ENCODE measurements at places on chromosomes 2 and 18.

DNA sequence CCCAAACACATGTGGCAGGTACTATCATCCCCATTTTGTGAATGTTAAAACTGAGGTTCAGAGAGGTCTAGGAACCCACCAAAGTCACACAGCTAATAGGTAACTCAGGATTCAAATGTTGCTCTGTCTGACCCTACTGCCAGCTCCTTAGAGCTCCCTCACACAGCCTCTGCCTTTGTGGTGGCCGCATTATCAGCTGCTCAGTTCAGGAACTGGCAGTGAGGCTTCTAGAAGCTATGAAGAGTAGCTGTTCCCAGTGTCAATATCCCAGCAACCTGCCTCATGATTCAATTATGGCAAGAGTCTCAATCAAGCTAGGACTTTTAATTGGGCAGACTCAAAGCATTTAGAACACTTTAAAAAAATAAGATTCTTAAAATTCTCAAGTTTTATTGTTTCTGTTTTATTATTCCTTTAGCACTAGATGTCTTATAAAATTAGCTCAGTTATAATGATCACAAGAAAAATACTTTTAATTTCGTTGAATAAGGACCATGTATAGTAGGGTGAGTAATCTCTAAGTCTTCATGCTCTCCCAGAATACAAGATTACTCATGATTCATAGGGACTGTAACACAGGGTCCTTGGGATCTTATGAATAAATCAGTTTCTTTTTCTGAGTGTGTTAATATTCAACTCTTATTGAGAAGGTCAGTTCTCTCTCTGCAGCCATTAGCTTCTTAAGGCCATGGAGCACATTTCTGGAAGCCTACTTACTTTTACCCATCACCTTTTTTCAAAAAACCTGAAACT is 342.7 kb downstream of the RND3 start:
- DNase-seq = no peak

DNA sequence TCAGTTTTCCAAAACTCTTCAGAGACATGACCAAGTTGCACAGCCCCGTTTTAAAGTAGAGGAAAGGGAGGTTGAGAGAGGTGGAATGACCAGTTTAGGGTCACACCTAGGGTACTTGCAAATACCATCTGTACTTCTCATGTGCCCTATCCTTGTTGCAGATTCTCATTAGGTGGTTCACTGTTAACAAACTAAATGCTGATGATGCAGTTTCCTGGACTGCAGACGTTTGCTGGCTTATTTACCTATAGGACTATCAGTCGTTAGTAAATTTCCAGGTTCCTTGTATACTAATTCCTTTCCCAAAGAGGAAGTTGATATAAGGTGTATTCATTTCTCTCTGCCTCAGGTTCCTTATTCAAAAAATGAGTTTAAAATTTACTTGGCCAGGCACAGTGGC is 1.4 kb downstream of the FARP2 start:
- no peak for DNase-seq

GRCh38 chr2:40827392-40827791 is 375.5 kb upstream of the SLC8A1 start:
- DNase-seq = no peak

DNA sequence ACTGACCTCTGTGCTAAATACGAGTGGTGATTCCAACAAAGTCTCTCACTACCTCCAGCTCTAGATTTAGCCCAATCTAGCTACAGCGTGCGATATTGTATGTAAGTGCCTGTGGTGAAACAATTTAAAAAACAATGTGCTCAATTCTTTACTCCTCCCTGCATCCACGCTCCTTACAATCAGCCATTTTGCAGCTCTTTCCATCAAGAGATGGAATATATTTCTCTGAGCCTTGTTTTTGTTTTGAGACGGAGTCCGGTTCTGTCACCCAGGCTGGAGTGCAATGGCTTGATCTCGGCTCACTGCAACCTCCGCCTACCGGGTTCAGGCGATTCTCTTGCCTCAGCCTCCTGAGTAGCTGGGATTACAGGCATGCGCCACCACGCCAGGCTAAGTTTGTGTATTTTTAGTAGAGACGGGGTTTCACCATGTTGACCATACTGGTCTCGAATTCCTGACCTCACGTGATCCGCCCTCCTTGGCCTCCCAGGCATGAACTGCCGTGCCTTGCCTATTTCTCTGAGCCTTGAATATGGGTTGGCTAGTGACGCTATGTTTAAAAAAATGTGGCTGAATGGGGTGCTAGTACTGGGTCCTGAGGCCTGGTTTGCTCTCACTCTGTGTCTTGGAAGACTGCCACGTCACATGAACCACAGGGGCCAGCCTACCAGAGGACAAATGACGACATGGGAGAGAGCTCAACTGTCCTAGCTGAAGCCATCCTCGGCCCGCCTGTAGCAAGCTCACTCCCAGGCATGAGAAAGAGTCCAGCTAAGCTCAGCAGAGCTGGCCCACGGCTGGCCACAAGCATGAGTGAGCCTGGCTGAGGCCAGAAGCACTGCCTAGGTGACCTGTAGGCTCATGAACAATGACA is 14.8 kb downstream of the WDFY1 start:
- no peak for DNase-seq

GRCh38 chr2:144513388-144514101 is 6.4 kb downstream of the ZEB2 start:
- peak; percentile 92 for DNase-seq

DNA sequence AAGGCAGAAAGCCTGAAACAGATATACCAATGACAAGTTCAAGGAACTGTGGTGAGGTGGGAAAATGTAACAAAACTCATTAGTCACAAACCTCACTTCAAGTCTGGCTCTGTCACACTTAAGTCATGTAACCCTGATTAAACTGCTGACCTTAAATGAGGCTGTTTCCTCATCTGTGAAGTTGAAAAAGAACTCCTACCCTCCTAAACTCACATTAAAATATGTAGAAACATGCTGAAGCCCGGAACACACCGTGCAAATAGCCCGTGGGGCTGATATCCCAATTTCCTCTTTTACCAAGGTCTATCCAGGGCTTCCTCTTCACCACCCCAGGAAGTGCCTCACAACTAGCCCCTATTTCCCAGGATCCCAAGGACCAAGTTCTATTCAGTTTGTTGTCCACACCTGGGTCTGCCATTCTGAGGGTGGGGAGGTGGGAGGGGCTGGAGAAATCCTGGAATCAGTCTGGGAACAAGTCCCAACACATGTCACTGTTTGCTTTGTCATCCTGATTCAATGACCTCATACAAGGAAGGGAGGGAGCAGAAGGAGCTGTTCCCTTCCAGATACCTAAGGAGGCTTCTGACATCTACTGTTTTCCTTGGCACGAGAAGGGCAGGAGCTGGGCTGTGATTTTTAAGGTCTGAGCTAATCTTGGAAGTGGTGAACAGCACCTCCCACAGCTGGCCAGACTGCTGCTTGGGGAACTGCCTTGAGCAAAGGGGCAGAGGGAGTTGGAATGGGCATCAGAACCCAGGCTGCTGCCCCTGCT is 42.3 kb downstream of the SLC4A1AP start:
- DNase-seq = peak; percentile 93

DNA sequence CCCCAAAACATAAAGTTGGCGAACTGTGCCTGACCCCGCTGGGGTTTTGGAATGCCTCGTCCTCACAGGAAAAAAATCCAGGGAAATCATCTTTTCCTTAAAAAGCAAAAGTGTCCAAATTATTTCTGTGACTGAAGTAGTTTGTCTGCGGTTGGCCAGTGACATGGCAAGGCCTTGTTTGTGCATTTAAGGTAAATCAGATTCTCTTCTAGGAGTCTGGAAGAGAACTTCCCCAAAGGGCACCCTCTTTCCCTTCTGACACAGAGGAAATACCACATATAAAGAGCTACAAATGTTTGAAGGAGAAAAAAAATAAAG is 737 bp upstream of the CYB5A start:
- DNase-seq = no peak

DNA sequence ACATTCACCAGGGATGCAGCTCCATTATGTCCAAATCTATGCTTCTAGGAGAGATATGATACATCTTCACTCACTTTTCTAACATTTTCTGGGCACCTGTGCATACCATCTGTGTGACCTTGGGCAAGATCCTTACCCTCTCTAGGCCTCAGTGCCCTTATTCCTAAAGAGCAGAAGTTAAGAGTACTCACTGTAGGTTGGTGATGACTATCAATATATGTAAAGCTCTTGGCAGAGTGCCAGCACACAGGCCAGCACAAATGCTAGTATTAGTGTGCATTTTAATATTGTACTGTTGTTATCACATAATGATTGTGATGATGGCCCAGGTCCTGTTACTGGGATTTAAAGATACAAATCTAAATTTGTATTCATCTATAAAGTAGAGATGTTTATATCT is 199.2 kb downstream of the RAD51AP2 start:
- DNase-seq = no peak

- no peak for DNase-seq
Observed at GRCh38 chr18:76805221-76805620, 17.1 kb upstream of the ZNF236 start.

- DNase-seq = no peak
Observed at GRCh38 chr2:47040651-47041050, 114.5 kb downstream of the STPG4 start.

DNA sequence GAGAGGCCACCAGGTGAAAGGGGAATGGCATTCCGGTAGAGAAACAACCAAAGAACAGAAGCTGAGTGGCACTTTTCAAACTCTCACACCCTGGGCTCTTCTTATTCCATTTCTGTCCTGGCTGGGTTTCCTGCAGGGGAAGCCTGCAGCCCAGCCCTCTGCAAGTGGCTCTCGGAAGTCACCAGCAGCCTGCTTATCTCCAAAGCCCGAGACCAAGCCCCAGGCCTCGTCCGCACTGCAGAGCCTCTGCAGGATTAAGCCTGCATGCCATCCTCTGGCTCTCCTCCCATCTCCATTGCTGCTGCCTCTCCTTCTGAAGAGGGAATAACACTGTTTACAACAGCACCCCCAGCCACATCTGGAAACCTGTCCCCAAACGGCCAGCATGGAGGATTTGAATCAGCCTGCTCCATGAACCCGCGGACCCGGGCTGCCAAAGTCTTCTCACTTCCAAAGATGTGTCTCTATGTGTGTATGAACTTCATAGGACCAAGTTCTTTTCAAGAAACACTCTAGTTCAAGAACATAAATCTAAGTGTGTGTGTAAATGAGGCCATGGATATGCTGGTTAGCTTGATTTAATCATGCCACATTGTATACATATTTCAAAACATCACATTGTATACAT is 54.2 kb downstream of the DIPK1C start:
- no peak for DNase-seq

- no peak for DNase-seq
Observed at GRCh38 chr2:132621131-132621875, 48.7 kb downstream of the LYPD1 start.

DNA sequence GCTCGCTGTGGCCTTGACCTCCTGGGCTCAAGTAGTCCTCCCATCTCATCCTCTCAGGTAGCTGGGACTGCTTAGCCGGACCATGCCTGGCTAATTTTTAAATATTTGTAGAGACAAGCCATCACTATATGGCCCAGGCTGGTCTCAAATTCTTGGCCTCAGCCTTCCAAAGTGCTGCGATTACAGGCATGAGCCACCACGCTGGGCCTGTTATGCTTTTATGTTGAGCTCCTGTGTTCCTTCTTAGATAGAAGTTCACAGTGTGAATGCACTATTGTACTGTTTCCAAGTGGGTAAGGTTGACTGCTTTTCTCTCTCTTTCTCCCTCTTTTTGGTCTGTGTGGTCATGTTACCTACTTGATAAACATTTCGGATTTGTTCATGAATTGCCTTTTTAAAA is 61.9 kb downstream of the SMCHD1 start:
- no peak for DNase-seq
